ENCODE measurements at places on chromosomes 13 and 19. TPM values are rescaled to one million over a fixed set of nuclear protein-coding genes. Genes with fewer than 3 reads are reported as not detected.

The C19orf81 gene
- total RNA-seq, result 2.0 TPM

The SLC8A2 gene
- total RNA-seq, result 0.20 TPM

GRCh38 chr19:39411081-39411831 is 1.2 kb upstream of the PLEKHG2 start:
- no peak for DNase-seq

DNA sequence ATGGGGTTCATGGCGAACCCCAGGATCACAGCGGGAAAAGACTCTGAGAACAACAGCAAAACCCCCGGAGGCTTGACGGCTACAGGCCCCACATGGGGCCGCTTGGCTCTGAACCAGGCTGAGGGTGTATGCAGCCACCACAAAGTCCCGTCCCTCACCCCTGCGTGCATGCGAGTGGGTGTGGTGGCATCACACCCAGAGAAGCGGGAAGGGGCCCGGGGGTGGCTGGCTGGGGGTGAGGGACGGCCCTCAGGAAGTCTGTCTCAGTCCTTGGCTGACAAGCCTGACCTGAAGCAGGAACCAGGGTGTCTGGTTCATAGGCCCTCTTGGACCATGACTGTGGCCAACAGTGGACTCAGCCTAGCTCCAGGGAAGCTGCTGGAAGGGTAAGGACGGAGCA is 34.2 kb downstream of the CEBPG start:
- DNase-seq, result no peak

Measured in activated naive CD8-positive, alpha-beta T cell treated with anti-CD3 and anti-CD28 coated beads, Interleukin-2, amount 10 ng/mL, durations not matched to agents 7 days and 5 days (primary cell).